ENCODE measurements at places on chromosomes 6 and 20.

GRCh38 chr6:4656106-4656505 is 120.1 kb upstream of the CDYL start:
- DNase-seq: no peak

- DNase-seq: no peak
These were observed at the start of gene SMIM28 for GRCh38 chr6:138377844-138378243. Gene SMIM28, plus strand, starts transcription at chr6:138377905. Its CDS starts 168 bp downstream, at chr6:138378073.

DNA sequence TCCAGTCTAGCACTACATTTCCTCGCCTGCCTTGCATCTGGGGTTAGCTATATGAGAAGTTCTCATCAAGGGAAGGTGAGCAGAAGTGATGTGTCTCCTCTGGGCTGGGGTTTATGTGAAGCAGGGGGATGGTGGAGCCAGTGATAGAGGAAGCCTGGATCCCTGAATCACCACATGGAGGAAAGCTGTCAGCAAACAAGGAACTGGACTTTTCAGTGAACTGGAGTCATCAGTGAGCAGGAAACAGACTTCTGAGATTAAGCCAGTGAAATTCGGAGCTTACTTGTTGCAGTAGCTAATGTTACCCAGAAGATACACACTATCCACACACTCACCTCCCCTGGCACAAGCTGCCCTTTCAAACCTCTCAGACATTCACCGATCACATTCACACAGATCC is 13.4 kb upstream of the TOX2 start:
- DNase-seq: no peak

- no peak for DNase-seq
These were observed 116.6 kb downstream of the QRSL1 start for GRCh38 chr6:106745824-106746582.

GRCh38 chr20:47356220-47356525 is 326 bp downstream of the ZMYND8 start:
- no peak for DNase-seq
